Retinal pigment epithelial cell (primary cell): ENCODE measurements at places on chromosomes 7 and 10.

DNA sequence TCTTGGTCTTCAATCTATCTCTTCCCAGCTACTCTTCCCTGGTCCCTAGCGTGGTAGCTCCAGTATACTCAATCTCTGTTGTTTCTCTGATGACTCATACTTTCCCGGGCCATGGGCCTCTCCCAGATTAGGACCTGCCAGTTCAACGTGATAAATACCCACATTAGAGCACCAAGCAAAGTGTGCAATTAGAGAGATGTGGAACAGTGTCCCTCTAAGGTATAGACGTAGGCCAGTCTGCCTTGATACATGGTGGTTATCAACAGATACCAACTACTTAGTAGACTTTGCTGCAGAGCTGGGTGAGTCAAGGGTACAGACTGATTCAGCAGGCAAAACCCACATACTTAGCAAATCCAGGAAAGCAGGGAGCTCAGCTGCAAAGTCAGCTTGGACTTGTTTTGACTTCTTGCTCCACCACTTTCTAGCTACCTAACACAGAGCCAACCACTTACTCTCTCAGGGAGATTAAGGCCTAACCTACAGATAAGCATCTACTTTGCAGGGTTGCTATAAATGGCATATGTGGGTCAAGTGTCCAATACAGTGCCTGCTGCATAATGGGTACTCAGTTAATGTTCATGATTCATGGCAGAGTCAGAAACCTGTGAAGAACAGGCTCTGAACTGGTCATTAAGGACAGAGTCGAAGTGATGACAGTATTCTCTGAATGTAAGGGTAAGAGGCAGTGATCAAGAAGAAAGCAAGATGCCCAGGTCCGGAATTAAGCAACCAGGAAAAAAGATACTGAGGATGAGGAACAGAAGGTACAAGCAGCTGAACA is 176.1 kb downstream of the CHN2 start:
- DNase-seq, result peak; percentile 71

- DNase-seq, result no peak
Observed at GRCh38 chr10:6221971-6222751, 19.4 kb downstream of the PFKFB3 start.

DNA sequence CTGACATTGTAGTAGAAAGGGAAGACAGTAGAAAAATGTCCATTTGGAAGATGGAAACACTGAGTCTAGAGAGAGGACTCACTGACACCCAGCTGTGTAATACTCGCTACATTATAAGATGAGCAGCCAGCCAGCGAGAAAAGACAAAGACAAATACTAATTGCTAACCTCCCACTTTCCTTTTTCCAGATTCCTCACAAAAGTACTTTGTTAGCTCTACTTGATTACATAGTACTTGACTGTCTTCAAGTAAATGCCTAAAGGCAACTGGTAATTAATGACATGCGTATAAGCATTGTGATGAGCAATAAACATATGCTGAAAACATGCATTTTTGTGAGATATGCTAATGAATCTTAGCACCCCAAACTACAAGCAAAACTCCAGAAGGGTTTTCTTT is 363.1 kb downstream of the GPAM start:
- no peak for DNase-seq

- DNase-seq, result no peak
Observed at GRCh38 chr7:30465811-30466180, 12.8 kb downstream of the NOD1 start.

DNA sequence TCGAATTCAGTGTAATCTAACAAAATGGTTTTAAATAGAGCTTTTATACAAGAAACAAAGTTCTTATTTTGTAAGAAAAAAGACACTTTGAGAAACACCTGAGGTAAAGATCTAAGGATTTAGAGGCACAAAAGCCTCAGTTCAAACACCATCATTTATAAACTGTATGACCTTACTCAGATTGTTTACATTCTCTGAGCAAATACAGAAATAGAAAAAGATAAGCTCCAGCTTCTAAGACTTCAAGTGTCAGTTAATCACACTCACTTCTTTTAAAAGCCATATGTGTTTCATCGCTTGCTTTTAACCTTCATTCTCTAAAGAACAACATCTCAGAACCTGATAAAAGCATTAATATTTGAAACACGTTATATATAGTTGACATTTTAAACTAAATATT is 27.9 kb downstream of the CADPS2 start:
- no peak for DNase-seq

GRCh38 chr10:44959247-44960087 is at the start of gene RASSF4:
TSS of gene RASSF4 (plus strand) at chr10:44959802. CDS start at chr10:44970203, 10,401 bp downstream.
- DNase-seq, result peak; percentile 82

- no peak for DNase-seq
Observed at GRCh38 chr10:43901302-43901701, 252.6 kb upstream of the ZNF32 start.

- no peak for DNase-seq
Observed at GRCh38 chr7:97430006-97430405, 301.9 kb upstream of the TAC1 start.

DNA sequence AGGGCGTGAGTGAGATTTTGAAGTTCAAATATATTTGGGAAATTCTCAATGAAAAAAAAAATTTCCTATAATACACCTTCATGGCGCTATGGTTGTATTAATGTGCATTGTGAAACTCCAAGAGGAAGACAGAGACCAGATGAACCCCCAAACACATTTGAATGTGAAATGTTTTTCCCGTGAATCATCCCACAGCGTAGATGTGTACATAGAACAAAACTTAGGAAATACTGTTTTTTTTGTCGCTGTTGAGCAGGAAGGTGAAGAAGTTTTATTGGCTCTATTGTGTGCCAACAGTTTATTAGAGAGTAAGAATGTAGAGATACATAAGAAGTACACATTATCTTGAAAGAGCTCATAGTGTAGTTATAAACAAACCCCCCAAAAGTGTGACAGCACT is 134.0 kb downstream of the KCND2 start:
- no peak for DNase-seq

GRCh38 chr7:42753367-42753766 is 158.5 kb downstream of the C7orf25 start:
- DNase-seq, result no peak

DNA sequence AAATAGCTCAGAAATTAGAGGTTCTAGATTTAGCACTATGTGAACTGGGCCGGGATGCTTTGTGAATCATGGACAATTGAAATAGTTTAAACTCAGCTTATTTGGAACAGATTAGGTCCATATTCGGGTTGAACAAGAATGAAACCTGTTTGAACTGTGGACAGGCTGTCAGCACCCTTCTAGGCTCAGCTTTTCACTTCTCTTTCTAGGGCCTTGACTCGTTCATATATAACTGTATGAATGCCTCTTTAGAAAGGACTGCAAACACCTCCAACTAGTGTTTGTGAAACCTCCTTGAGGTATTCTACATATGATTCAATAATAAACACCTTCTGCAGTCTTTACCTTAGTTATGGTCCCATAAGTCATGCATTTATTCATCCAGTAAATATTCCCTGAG is 115.6 kb downstream of the REEP3 start:
- no peak for DNase-seq

- no peak for DNase-seq
Observed at GRCh38 chr10:102113956-102114857, 6.0 kb downstream of the LDB1 start.

GRCh38 chr10:46017733-46018132 is 12.7 kb downstream of the NCOA4 start:
- no peak for DNase-seq

DNA sequence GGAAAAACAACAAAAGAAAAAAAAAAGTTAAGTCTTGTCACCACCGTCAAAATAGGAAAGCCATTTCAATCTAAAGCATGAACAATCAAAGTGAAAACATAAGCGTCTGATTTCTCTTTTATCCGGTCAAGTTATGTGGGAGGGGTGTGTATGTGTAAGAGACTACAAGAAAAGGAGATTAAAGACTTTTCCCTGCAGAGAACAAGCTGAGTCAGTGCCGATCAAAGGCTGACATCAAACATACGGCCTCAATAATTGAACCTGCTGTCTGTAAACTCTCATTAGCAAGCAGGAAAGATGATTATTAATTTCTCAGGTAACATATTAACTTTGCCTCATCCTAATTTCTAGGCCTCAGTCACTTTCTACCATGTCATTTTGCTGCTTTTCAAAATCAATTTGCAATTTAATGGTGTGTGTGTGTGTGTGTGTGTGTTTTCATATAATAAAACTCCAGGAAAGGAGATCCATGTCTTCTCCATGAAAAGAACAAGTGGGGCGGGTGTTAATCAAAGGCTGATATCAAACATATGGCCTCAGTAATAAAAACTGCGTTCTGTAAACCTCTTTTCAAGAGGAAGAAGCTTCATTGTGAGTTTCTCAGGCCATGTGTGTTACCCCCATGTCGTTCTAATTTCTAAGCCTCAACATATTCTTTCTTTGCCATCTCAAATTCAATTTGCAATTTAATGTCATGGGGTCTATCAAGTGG is 649.1 kb upstream of the SORCS1 start:
- DNase-seq, result peak; percentile 54

DNA sequence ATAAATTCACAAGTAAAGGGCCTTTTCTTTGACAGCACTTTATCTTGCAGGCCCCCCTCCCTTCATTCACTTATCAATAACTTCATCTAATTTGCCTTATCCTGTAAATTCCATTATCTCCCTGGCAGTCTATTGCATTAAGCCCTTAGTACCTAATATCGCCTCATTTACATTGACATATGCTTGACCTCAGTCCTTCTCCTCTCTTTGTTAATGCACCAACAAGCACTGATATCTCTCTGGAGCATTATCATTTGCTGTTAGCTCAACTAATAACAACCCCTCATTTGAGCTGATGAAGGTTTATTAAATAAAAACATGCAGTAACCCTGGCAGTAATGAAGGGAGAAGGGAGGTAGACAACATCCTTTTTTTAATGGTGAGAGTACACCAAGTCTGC is 46.8 kb downstream of the EXOC4 start:
- DNase-seq, result no peak

- no peak for DNase-seq
Observed at GRCh38 chr10:14481752-14482151, 151.0 kb upstream of the FRMD4A start.

DNA sequence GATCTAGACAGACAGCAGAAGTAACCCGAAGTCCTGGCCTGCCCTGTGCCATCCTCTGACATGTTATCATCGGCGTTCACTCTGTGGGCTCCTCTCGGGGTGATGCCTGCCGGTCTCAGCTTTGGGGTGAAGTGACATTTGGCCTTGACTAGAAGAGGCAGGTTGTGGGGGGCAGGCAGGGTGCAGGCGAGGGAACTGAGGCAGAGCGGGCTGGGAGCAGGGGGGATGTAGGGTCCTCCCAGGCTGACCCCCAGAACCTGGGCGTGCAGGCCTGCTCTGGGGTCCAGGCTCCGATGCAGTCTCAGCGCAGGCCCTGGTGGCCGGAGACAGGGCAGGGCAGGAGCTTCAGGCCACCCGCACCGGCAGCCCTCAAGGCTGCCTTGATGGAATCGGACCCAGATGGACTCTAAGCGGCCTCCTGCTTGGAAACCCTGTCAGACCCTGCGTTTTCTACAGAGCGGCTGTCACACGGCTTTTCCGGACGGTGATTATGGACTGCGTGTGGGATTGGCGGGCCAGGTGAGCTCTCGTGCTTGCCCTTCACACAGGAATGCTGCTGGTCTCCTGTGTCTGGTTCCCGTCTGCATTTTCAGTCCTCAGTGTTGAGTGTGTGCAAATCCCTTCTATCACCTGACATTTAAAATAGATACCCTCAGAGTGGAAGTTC is 842 bp upstream of the JAKMIP3 start:
- no peak for DNase-seq

GRCh38 chr7:99563650-99564049 is 5.2 kb downstream of the ZNF655 start:
- peak; percentile 30 for DNase-seq
